ENCODE measurements at places on chromosomes 3 and 15. TPM values are rescaled to one million over a fixed set of nuclear protein-coding genes. Genes with fewer than 3 reads are reported as not detected.

DNA sequence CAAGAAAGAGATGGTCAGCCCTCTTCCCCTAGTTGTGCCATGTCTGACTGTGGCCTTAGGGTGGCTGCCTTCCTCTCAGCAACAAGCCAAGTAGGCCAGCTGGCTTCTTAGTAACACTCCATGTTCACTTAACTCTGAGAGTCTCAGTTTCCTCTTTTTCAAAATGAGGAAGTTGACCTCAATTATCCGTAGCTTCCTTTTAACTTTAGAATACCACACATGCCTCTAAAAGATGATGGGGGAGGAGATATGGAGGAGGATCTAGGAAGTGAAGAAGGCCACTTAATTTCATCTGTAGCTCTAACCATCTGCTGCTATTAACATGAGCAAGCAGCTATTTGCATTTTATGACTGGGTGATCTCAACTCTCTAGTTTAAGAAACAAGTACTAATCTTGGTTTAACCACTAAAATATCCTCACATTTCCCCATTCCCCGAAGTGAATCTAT lies 32.9 kb downstream of the CD200R1L start:
- no peak for DNase-seq

GRCh38 chr3:55490276-55490913 lies 3.3 kb upstream of the WNT5A start:
- DNase-seq = no peak

Gene RBP2
- not detected for total RNA-seq

- no peak for DNase-seq
These were observed 100.0 kb downstream of the ARPP21 start for GRCh38 chr3:35739181-35739809.
